ENCODE measurements at places on chromosomes 7 and 10.
A peak's percentile ranks its signal among the peaks of the same experiment; 100 is the strongest.

DNA sequence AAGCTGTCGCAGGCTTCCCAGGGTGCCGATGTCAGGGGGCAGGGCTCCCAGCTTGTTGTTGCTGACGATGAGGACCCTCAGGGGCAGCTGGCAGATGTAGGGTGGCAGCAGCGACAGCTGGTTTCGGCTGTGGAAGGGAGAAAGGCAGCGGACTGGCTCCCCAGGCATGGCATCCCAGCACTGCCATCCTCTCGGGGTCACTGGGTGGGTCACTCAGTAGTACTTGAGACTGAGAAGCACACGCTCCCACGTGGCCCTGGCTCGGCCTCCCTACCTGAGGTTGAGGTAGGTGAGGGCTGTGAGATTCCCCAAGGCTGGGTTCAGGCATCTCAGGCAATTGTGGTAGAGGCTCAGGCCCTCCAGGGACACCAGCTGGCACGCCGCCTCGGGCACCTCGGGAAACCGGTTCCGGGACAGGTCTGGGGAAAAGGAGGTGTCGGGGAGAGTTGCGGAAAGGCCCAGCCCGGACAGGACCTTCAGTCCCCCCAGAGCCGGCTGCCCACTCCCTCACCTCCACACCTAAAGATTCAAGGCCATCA is 3.8 kb downstream of the LRCH4 start:
- DNase-seq = no peak

- peak; percentile 6 for DNase-seq
Measured at GRCh38 chr10:25175527-25176420, 973 bp downstream of the GPR158 start.

GRCh38 chr10:72375585-72375984 is 20.9 kb upstream of the DNAJB12 start:
- DNase-seq = peak; percentile 13

DNA sequence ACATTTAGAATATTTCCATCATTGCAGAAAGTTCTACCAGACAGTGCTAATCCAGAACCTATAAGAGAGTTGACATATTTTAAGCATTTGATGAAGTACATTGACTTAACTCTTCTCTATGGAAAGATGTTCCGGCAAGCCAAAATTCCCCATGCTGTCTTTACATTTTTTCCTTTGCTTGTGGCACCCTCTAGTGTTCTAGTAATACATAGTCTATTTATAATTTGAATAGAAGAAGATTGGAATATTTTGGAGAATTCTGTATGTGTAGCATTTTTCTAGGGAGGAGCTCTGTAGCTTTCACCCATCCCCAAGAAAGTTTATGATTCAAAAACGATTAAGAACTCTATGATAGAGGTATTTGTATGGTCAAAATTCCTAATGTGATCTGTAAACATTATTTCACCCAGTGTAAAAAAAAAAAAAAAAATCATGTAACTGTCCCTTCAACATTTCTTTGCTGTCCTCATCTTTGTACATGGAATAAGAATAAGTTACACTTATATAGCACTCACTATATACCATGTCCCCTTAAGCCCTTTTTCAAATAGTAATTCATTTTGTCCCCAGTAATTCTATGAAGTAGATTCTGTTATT is 33.2 kb downstream of the NRF1 start:
- peak; percentile 62 for DNase-seq

Data from dermis microvascular lymphatic vessel endothelial cell (primary cell).